ENCODE measurements at places on chromosomes 6 and 20.

DNA sequence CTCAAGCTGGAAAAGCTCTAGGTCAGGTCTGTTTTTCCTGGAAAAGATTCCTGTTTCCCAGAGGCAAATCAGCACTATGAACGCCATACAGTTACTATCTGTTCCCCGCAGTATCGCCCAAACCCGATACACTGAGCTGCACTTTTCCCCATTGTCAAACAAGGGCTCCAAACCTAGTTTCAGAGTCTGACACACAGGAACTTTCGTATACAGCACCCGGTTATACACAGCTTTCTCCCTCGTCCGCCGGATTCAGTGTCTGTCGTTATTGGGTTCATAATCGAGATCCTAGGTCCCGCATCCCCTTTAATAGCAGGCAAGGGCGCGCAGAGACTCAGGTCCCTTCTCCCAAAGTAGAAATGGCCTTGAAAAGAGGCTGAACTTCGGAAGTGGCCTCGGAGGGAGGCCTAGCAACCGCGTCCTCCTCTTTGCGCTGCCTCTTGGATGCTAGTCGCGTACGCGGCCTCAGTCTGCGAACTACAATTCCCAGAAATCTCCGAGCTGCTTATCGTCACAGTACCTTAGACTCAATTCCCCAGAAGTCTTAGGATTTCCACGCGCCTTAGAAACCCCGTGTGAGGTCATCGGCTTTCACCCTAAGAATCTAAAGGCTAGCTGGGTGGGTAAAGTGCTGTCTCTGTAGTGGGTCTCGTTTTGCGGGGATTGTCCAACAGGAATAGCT is 34.2 kb downstream of the ZNF391 start:
- no peak for DNase-seq

DNA sequence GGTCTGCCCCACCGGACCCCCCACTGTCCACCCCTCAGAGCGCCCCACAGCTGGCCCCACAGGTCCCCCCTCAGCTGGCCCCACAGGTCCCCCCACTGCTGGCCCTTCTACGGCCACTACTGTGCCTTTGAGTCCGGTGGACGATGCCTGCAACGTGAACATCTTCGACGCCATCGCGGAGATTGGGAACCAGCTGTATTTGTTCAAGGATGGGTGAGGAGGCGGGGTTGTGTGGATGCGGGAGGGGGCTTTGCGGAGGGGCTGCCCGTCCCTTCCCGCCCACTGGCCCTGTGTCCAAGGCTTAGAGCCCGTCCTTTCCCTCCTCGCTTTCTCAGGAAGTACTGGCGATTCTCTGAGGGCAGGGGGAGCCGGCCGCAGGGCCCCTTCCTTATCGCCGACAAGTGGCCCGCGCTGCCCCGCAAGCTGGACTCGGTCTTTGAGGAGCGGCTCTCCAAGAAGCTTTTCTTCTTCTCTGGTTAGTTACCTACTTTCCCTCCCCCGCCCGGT is 4.7 kb downstream of the MMP9 start:
- no peak for DNase-seq

DNA sequence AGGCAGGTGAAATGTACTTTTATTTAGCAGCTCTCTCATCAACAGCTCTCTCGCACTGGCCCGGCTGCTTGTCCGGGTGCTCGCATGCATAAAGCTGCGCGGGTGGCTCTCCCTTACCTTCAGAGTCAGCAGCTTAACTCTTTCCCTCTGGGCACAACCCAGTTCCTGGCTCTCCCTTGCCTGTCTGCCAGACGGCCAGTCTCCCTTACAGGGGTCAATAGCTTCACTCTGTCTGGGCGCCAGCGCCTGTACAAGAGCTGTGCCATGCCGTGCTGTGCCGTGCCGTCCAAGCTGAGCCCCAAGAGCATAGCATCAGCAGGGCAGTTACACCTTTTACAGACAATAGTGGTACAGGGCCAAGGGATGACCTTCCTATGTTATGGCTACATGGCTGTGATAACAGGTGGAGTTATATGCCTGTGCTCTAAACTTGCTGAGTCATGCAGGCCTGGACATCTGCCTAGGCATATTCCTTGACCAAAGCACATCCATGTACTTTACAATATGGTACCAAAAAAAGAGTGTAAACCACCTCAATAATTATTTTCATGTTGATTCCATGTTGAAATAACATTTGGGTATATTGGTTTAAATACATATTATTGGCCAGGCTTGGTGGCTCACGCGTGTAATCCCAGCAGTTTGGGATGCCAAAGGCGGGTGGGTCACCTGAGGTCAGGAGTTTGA is 47.9 kb downstream of the BLTP3A start:
- no peak for DNase-seq

DNA sequence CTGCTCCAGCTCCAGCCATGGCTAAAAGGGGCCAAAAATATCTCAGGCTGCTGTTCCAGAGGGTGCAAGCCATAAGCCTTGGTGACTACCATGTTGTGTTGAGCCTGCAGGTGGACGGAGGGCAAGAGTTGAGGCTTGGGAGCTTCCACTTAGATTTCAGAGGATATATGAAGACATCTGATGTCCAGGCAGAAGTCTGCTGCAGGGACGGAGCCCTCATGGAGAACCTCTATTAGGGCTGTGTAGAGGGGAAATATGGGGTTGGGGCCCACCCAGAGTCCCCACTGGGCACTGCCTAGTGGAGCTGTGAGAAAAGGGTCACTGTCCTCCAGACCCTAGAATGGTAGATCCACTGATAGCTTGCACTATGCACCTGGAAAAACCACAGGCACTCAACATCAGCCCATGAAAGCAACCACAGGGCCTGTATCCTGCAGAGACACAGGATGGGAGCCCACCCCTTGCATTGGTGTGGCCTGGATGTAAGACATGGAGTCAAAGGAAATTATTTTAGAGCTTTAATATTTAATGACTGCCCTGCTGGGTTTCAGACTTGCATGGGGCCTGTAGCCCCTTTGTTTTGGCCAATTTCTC is 70.5 kb downstream of the NINL start:
- no peak for DNase-seq

DNA sequence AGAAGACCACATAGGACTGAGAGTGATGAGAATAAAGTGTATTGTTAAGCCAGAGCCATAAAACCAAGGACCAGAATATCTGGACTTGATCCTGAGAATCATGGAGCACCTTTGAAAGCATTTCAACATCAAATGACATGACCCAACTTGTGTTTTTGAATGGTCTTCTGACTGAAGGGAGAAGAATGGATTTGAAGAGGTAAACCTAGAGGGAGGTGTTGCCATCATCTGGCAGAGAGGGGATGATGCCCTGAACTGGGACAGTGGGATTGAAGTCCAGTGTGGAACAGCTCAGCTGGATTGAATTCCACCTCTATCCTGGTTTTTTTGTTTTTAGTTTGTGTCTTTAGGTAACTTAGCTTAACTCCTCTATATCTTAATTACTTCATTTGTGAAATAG is 570.0 kb downstream of the TBC1D32 start:
- DNase-seq = no peak

DNA sequence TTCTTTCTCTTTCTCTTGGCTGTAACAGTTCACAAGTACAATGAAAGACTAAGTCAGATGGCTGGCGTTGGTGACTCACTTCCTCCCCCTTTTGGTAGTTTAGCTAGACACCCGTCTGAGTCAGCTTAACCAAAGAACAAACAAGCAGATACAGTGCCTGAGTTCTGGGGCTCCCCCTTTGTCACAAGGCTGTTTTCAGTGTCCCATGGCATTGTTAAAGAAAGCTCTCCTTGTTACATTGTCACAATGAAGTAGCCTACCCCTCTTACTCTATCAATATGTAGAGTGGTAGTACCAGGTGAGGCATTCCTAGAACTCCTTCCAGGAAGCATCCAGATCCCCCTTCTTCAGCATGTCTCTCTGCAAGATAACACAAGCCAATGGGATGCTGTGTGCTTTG is 38.6 kb downstream of the KIAA0408 start:
- DNase-seq = no peak

DNA sequence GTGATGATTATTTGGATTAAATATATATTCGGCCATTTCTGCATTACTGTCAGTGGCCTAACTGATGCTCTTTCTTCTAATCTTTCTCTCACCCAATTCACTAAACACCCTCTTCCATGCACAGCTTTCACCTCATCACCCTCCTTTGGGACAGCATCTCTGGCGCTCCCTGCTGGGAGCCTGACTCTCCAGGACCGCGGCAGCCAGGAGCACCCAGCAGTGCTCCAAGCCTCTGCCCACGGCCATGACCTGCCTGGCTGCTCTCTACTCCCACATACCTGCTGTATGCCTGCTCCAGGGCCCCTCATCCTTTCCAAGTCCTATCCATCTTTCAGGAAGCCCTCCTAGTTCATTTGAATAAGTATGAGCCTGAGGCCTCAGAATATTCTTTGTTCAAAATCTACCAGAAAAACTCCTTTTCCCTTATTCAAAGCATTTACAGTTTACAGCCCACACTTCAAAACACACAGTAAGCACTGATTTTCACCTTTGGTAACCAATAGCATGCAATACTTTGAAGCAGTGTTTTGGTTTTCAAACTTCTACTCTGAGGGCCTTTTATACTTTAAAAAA is 15.2 kb downstream of the CTCFL start:
- DNase-seq = no peak

DNA sequence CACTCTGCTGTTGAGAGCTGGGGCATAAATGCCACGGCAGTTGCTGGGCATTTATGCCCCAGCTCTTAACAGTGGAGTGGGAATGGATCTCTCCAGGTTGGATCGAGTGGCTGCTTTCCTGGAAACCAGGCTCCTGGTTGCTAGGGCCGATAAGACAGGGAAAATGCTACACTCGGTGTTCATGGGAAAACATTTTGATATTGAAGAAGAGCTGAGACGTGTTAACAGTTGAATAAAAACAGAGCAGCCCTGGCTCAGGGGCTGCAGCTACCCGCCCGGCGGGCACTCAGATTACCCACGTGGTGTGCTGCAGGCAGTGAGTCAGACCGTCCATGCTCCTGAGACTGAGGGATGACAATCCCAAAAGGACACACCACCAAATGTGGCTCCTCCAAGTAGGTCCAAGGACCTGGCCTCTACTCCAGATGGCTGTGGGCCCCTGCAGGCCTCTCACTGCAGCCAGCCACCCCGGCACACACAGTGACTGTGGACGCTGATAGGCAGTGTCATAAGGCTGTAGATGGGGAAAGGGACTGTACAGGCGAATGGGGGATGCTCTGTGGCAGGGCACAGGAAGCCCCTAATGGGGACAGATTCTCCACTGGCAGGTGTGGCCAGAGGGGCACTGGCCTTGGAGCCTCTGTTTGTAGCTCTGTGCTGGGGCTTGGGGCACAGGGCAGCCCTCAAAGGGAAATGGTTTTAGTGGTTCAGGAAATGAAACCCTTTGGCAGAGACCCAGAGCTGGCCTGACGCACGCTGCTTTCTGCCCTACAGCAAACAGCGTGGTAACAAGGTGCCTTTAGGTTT is 237.8 kb downstream of the LY86 start:
- no peak for DNase-seq

- DNase-seq = peak; percentile 75
These were observed 124.7 kb upstream of the MARCKS start for GRCh38 chr6:113732384-113732966.

- DNase-seq = no peak
These were observed 11.5 kb upstream of the ALDH8A1 start for GRCh38 chr6:134961366-134961765.

GRCh38 chr6:45532721-45533210 is 155.0 kb upstream of the SUPT3H start:
- DNase-seq = no peak

DNA sequence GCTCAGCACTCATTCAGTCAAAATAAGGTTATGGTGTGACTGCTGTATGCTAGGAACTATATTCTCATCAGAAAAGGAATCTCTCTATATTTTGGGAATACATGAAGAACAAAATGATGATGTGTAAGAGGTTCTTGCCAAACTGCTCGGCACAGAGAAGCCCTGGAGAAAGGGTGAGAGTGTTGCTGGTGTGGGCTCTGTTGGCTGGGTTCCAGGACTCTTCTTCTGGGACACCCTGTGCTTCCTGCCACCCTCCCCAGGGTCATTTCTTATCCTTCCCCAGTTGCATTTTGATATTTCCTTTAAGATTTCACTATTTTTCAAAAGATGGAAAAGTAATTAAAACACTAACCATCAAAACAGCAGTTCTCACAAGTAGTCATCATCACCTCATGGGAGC is 28.8 kb downstream of the CST1 start:
- no peak for DNase-seq

GRCh38 chr6:140812636-140813035 is 1320.1 kb upstream of the GJE1 start:
- no peak for DNase-seq

DNA sequence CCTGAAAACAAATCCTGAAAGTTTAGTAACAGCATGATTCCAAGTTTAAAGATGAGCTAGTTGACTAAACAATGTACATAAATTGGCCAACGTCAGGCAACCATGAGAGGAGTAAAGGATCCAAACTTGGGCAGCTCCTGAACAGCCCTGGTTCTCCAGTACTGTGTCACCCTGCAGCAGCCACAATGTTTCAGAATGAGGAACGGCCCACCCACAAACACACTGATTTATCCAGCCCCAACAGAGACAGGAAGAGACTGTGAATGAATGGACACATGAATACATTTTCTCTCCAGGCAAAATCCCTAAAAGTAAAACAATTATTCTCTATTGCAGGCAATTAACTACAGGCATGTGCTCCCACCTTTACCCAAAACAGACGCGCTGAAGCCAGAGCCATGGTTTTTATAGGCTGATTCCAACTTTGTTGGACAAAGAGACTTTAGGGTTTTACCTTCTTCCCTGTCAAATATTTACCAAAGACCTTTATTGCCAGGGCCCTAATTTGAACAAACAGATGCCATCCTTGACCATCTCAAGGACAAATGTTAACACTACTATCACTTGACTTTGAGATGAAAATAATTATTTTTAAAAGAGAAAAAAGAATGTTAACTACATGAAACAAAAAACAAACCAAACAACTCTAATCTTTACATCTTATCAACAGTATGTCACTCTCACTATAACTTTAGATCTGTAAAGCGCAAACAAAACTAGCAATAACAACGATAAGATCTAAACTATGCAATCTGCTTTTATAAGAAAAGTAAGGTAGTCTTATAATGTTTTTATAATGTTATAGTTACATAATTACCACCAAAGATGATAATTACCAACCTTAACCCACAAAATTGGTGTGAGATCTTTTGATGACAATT is 22.9 kb downstream of the CNKSR3 start:
- no peak for DNase-seq

GRCh38 chr6:57021086-57021720 is 25.3 kb upstream of the KIAA1586 start:
- peak; percentile 17 for DNase-seq

DNA sequence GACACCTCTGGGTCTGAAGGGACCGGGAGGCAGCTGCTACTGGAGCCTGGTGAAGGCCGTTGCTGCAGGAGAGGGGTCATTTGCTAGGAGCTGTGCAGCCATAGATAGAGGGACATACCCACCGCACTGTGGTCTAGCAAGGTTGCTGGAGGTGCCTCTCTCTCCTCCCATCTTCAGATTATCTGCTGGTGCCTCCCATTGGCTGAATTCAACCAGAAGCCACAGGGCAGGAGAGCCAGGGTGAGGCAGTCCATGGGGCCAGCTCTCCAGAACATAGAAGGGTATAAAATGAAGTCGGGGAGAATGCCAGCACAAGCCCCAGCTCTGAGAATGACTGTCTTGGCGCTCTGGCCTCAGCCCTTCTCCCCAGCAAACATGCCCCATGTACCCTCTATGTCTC is 98.0 kb downstream of the VEGFA start:
- no peak for DNase-seq

Measured in NCI-H2171 (cell line).